ENCODE measurements at places on chromosomes 12 and 14.

DNA sequence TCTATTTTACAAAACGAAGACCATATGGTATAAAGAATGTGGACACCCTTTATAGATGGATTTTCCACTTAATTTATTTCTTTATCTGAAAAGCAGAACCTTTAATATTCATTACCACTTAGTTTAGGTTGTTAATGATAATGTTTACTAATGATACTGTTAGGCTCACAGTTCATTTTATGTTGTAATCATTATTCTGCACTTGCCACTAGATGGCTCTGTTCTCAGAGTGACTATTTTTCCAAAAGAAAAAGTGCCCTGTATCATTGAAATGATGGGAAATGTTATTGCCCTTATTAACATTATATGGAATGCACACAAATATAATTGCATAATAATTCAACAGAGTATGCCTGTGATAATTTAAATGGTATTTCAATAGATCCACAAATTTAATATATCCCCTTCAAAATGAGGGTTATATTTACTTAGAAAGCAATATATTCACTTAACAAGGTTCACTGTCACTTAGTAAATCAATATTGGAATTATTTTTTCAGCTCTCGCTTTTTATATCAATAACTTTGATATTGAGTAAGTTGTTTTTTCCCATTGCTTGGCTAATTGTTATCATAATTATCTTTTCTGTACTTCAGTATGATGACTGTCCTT is 95.7 kb downstream of the PDE3A start:
- no peak for DNase-seq

DNA sequence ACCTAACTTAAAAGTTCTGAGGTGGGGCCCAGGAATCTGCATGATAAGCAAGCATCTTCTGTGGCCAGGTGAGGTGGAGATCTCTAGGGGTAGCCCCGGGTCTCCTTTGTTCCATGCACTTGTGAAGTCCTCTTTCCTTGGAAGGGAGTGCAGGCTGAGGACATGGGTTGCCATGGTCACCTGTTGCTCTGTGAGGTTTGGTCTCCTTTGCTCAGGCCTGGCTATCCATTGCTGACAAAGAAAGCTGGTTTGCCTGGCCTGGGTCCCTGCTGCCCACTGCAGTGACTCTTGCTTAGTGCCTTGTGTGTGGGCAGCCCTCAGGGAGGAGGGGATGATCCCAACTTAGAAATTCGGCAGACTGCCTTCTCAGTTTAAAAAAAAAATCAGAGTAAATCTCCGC is 11.1 kb downstream of the NRXN3 start:
- DNase-seq: no peak

DNA sequence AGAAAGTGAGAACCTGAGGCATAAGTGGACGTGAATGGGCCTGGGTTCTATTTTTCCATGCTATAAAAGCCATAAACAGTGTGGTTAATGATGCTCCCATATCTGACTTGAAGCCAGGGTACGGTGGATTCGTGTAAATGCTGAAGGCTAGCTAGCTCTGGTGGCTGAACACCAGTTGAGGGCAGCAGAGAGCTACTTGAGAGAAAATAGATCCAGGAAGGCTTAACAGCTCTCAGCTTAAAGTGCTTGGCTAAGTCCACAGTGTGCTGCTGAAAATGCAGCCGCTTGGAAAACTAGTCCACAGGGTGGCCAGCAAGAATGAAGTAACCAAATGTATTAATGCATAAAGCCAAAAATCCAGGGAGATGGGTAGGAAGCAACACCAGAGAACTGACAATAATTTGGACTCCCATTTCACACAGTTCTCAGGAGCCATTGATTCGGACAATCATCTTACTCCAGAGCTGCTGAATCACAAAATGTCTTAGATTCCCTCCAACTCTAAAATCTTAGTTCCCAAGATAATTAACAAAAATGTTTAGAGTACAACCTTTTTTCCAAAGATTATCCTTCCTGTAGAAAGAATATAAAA is 15.0 kb upstream of the FOXG1 start:
- DNase-seq: no peak

- no peak for DNase-seq
Observed at GRCh38 chr12:29071099-29071498, 78.0 kb upstream of the FAR2 start.

DNA sequence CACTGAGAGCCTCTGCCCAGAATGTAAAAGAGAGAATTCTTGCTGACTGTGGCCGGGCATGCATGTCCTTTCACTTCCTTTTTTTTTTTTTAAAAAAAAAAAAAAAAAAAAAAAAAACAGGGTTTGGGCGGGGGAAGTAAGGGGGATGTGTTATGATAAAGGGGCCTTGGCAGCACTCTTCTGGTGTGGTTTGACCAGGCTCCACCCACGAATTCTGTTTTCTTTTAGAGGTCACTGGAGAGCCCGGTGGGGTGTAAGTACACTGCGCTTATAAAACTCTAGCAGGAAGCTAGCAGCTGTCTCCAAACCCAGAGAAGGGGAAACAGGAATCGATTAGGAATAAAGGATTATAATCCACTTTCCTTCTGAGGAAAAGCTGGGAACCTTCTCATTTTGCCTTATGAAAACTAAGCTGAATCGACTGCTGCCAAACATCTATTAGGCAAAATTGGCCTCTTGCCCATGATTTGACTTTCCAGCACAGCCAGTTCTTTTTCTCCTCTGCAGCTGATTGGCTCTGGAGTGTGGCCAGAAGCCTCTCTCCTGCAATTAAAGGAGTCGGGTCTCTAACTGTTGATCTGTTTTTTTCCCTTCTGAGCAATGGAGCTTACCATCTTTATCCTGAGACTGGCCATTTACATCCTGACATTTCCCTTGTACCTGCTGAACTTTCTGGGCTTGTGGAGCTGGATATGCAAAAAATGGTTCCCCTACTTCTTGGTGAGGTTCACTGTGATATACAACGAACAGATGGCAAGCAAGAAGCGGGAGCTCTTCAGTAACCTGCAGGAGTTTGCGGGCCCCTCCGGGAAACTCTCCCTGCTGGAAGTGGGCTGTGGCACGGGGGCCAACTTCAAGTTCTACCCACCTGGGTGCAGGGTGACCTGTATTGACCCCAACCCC is 27.7 kb upstream of the HIGD1C start:
- peak; percentile 62 for DNase-seq

GRCh38 chr12:15556411-15557102 is 232.6 kb downstream of the EPS8 start:
- DNase-seq: no peak

Measured in fibroblast of skin of left biceps (primary cell).